Activated gamma-delta T cell treated with anti-CD3 and anti-CD28 coated beads, Interleukin-2, amount 50 U/mL, for 16 hours (primary cell): ENCODE measurements at places on chromosomes 7 and 10.
A peak's percentile ranks its signal among the peaks of the same experiment; 100 is the strongest.

GRCh38 chr10:11381023-11381422 lies 230.4 kb downstream of the USP6NL start:
- no peak for DNase-seq

DNA sequence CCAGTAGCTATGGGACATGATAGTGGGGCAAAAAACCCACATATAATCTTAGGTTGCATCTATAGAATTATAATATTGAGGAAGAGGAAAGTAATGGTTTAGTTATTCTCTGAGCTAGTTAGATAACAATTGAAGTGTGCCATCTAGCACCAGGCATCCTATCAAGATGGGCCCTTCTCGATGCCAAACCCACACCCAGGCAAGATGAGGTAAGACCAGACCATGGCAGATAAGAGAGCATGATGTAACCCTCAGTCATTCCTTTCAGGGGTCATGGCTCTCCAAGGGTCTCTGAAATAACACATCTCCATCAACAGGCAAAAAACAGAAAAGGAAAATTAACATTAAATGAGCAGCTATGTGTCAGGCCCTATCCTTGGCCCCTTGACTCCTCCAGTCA lies 128.7 kb downstream of the SH3PXD2A start:
- DNase-seq: no peak

- DNase-seq: no peak
These were observed 598.5 kb downstream of the SDK1 start for GRCh38 chr7:3899559-3899991.

DNA sequence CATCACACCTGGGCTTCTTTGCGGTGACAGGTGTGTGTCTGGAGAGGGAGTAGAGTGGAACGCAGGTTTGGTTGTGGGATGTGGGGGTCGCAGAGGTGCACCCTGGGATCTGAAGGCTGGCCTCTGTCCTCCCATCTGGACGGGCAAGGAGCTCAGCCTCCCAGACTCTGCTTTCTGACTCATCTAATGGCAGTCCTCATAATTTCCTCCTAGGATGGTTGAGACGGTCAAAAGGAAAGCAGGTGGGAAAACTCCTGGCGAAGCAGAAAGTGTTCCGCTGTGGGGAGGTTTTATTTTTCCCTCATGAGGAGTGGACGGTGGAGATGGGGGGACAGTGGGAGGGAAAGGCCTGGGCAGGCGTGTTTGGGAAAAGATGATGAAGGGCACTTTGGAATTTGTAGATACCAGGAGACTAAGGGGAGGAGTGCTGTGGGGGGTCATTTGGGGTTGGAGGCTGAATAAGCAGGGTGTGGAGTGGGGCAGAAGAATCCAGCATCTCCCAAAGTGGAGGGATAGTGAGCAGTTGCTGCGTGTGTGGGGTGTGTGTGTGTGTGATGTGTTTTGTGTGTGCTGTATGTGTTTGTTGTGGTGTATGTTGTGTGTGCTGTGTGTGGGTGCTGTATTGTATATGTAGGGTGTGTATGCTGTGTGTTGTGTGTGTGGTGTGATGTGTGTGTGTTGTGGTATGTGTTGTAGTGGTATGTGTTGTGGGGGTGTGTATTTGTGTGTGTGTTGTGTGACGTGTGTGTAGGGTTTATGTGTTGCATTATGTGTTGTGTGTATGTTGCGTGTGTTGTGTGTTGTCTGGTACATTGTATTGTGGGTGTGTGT lies 97.2 kb upstream of the PODXL start:
- no peak for DNase-seq

- no peak for DNase-seq
These were observed 4.2 kb upstream of the IDI2 start for GRCh38 chr10:1029838-1030237.

GRCh38 chr10:103719036-103719435 lies 136.3 kb downstream of the SH3PXD2A start:
- DNase-seq: no peak

- DNase-seq: no peak
These were observed 201.3 kb downstream of the SLC25A13 start for GRCh38 chr7:96120445-96121225.

- DNase-seq: no peak
These were observed 46.7 kb downstream of the SGMS1 start for GRCh38 chr10:50577010-50577409.

DNA sequence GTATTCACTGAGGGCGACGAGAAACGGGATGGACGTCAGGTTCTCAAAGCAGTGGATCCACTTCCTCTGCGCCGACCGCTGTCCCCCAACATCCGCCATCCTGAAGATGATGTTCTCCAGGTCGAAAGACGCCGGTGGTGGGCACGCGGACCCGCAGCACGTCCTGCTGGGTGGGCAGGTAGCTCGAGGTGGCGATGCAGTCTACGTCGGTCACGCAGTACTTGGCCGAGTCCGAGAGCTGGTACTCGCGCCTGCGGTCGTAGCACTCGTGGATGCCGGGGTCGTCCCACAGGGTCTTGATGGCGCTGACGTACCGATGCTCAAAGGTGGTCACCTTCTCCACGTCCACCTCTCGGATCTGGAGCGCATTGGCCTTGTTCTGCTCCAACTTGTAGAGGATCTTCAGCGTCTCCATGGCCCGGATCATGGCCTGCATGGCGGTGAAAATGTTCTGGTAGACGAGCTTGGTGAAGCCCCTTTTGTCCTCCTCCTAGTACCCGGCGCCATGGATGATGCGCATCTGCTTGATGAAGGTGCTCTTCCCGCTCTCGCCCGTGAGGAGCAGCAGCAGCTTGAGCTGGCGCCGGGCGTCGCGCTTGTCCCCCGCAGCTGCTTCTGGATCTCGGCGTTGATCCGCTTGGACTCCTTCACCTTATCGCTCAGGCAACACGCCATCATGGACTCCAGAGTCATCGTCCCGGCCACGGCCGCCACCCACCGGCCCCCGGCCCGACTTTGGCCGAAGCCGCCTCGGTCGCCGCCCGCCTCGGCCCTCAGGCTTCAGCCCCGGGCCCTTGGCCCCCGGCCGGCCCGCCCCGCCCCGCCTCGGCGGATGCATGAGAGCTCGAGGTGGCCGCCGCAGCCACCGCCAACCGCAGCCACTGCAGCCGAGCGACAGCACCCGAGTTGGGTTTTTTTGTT lies 122.9 kb upstream of the KCTD7 start:
- DNase-seq: peak; percentile 6

DNA sequence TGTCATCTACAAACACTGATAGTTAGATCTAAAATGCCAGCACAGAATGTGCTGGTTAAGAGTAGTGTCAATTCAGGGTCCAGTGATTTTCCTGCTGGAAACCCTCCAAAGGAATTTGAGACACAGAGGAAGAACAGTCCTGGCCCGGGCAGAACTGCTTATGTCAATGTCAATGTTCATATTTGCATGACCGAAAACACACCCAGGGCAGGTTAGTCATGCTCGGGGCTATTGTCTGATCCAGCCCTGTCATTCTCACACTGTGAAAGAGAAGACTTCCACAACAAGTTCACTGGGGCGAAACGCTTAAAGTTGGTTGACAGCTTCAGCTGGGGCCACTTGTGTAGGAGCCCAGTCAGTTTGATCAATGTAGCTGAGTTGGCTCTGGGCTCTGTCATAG lies 139.3 kb downstream of the C1GALT1 start:
- DNase-seq: no peak

DNA sequence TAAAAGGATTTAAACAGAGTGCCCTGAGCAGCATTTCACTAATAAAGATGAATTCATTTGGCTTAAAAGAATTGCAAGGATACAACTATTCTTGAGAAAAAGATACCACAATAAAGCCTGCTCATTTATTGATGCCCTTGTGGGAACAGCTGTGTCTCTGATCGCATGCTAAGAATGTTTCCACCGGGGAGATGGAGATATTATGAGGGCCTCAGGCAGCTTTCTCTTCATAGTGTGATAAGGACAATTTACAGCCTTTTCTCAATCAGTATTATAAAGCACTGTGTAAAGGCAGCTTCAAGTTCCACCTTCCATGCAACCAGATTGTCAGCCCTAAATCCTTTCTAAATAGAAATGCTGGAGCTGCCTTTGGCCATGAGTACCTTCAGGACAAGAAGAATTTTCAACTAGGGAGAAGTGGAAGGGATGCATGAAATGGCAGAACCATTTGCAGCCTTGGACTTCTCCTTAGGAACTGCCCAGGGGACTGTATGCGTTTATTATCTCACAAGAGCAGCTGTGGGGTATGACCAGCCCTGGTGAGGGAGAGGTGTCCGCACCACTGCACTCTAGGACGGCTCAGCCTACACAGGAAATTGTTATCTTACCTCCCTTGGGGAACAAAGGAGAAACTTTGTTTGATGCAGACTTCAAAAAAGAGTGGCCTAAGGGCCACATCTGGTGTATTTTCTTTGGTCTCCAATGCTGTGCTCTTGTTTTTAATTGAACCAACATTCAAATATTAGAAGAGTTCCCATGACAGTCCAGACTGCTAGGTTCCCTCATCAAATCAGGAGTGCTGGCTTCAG lies 116.9 kb upstream of the PCGF5 start:
- DNase-seq: no peak

GRCh38 chr7:26626687-26627086 lies 237.7 kb downstream of the SKAP2 start:
- no peak for DNase-seq

DNA sequence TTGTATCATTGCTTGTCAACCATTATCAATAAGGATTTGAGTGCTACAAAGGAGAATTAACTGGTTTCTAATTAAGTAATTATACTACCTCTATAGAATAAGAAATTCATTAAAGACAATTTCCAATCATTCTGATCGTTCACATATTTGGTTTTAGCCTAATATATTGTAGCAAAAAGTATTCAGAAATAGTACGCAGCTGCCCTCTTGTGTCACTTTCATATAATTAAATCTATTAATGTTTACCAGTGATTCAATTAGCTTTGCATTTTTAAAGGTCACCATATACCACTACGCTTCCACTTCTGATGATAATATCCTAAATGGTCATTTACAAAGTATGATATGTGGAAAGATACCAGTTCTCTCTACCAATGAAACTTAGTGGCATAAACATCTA lies 128.3 kb downstream of the NEBL start:
- no peak for DNase-seq
